ENCODE measurements at places on chromosomes 2 and 18. TPM values are rescaled to one million over a fixed set of nuclear protein-coding genes. Genes with fewer than 3 reads are reported as not detected.

UGP2 gene
- 114 TPM for total RNA-seq

UGT1A5 gene
- total RNA-seq = not detected

WIPF1 gene
- 180 TPM for total RNA-seq

CROCC2 gene
- total RNA-seq = not detected

IL1A gene
- 4.3 TPM for total RNA-seq

TMEM37 gene
- total RNA-seq = not detected

PFN4 gene
- total RNA-seq = not detected

PARD3B gene
- total RNA-seq = 0.29 TPM

IL18RAP gene
- 5.6 TPM for total RNA-seq

CLEC4F gene
- 0.35 TPM for total RNA-seq

LRRTM1 gene
- not detected for total RNA-seq

SLC4A1AP gene
- 23.6 TPM for total RNA-seq

DNA sequence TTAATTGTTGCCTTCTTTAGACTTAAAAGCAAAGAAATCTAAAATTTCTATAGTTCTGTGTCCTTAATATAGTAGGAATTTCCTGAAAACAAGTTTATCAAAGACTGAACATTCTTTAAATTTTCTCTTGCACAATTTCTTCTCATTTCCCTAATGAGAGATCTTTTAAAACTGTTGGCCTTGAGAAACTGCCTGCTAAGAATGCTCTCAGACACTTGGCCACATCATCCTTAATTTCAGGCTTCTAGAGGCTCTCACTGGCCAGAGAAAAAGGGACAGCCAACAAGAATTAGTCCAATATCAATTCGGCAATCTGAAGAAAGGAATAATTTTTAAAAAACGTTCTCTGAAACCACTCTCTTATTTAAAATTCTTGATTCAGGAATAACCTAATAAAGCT is 167.0 kb upstream of the CREB1 start:
- ATAC-seq = no peak

GRCh38 chr2:129711816-129712675 is 267.4 kb upstream of the RAB6C start:
- ATAC-seq = no peak

- ATAC-seq = no peak
Observed at GRCh38 chr2:174771136-174771535, 6.9 kb upstream of the CHRNA1 start.

- no peak for ATAC-seq
Observed at GRCh38 chr2:74051504-74051903, 66.8 kb downstream of the TET3 start.

- no peak for ATAC-seq
Observed at GRCh38 chr18:70368903-70369302, 80.1 kb downstream of the SOCS6 start.

- ATAC-seq = no peak
Observed at GRCh38 chr18:8333961-8334360, 275.3 kb upstream of the RAB12 start.

DNA sequence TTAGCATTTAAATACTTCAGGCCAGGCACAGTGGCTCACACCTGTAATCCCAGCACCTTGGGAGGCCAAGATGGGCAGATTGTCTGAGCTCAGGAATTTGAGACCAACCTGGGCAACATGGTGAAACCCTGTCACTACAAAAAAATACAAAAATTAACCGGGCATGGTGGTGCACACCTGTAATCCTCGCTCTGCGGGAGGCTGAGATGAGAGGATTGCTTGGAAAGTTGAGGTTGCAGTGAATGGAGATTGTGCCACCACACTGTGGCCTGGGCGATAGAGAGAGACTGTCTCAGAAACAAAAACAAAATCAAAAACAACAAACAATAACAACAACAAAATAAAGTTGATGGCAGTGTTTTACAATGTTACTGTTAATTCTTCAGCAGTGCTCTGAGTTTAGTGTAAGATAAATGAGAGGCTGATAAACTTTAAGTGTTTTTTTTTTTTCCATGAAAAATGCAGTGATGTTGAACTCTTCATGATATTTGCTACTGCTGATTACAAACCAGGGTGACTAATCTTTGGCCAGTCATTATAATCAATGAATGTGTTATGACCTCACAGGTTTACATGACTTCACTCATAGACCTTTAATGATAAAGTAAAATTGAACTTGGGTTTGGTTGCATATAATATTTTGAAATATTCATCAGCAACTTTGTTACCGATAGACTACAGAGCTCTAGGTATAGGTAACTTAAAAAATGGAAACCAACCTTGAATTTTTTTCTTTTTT is 2.5 kb downstream of the ITGAV start:
- ATAC-seq = no peak

DNA sequence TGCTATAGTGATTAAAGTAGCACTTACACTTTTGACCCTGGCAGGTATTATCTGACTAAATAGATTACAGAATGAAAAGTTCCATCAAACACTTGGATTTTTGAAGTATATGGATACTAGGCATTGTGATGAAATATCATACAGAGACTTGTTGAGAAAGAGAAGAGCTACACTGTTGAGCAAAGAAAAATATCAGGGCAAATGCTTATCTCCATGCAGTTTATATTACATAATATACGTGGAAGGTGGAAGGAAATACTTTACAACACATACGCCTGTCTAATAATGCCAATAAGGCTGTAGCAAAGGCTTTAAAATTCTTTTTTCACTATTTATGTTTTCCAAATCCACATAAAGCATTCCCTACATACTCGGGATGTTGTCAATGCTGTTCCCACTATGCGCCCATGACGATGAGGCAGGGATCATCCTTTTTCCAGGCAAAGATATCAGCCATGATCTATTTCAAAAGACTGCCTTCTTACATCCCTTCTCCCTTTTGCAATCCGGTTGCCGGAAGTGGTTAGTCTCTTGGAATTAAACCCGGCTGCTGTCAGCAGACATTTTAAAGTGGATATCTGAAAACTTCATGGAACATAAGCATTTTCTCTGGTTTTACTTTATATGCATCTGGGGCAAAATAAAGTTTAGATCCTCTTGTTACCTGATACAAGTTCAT is 92.6 kb upstream of the ITGA4 start:
- no peak for ATAC-seq

GRCh38 chr18:74507927-74508326 is 11.8 kb downstream of the CNDP2 start:
- ATAC-seq = no peak

GRCh38 chr2:128378231-128379020 is 59.8 kb upstream of the HS6ST1 start:
- no peak for ATAC-seq

DNA sequence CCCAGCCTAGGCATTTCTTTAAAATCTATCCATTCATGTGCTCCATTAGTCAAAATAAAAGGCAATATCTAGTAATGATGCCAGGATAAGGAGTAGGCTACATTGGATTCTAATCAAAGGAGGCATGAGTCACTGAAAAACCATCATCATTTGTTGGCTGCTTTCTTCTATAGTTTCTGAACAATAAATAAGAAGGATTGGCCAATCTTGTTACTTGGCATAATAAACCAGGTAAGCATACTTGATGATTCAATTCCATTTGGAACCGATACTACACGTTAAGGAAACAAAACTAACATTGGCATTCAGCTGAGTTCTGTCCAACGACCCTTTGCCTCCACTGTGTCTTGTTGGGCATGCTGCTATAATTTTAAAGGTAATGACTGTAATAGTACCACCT is 27.2 kb downstream of the ATP8B1 start:
- ATAC-seq = peak; percentile 44

GRCh38 chr2:55743583-55743982 is 49.9 kb upstream of the PNPT1 start:
- peak; percentile 58 for ATAC-seq

GRCh38 chr2:9336241-9336575 is 87.1 kb downstream of the ITGB1BP1 start:
- ATAC-seq = peak; percentile 49

GRCh38 chr2:70854411-70854810 is 18.8 kb upstream of the CD207 start:
- no peak for ATAC-seq

GRCh38 chr18:23311351-23312121 is 141.6 kb upstream of the RIOK3 start:
- ATAC-seq = no peak

- peak; percentile 50 for ATAC-seq
Observed at GRCh38 chr18:45106331-45106774, 425.7 kb downstream of the SETBP1 start.

DNA sequence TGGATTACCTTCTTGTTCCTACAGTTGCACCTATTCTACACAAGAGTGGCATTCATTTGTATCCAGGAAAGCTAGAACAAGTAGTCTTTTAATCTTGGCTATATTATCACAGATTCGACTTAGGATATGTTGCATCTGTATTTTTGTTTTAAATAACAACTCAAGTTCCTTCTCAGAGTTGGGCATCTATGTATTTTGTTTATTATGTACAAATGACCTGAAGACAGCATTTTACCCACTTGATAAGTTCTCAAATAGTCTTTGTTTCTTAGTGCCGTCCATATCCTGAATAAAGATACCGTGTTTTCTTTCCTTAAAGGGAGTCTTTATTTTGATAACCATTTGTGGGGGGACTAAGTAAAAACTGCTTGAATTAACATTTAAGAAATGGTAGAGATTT is 2.9 kb downstream of the ITPRID2 start:
- ATAC-seq = no peak

DNA sequence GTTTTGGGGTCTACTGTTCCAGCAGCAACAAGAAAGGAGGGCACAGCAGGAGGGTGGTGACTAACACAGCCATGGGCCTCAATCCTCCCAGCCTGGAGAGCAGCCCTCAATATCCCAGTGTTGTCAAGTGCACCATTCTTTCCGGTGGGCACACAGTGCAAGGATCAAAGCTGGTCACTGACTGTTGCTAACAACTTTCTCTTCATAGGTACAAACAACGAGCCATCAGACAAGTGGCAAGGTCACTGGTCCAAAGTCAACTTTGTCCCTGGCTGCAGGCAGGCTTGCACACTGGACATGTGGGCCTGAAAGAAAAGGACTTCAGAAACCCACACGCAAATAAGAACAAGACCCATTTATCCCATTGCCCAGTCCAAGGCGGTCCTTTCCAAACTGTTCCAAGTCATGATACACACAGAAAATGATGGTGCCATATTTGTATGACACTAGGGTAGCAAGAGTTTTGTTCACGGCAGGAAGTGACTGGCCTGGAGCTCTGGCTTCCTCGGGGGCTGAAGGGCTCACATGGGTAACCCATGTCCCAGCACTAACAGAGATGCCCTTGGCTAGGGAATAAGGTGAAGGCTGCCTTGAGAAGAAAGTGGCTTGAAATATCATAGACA is 57.0 kb downstream of the KCTD1 start:
- no peak for ATAC-seq

Data from activated T-helper 17 cell treated with anti-CD3 and anti-CD28 coated beads, Interleukin-2, amount 50 U/mL, for 72 hours (primary cell).